ENCODE measurements at places on chromosomes 1 and 21. TPM values are rescaled to one million over a fixed set of nuclear protein-coding genes. Genes with fewer than 3 reads are reported as not detected.

The ATP5PF gene
- total RNA-seq = 962 TPM

The ITLN2 gene
- total RNA-seq = not detected

The TSPEAR gene
- 2.7 TPM for total RNA-seq

The PLA2G2F gene
- total RNA-seq = not detected

The GLMP gene
- 16.0 TPM for total RNA-seq

The LCE2D gene
- not detected for total RNA-seq

The E2F2 gene
- 0.35 TPM for total RNA-seq

The EBNA1BP2 gene
- total RNA-seq = 28.8 TPM

The SH2D1B gene
- total RNA-seq = 0.40 TPM

The IL6R gene
- total RNA-seq = 15.3 TPM

The IL12RB2 gene
- 0.37 TPM for total RNA-seq
